ENCODE measurements at places on chromosomes 11 and 22.

GRCh38 chr11:132347156-132348090 is 977.0 kb downstream of the NTM start:
- no peak for DNase-seq

DNA sequence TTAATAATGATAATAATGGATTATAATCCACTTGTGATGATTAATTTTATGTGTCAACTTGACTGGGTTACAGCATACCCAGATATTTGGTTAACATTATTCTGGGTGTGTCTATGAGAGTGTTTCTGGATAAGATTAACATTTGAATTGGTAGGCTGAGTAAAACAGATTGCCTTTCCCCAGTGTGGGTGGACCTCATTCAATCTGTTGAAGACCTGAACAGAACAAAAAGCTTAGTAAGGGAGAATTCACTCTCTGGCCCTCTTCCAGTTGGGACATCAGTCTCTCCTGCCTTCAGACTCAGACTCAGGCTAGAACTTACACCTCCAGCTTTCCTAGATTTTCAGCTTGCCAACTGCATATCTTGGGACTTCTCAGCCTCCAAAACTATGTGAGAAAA is 37.3 kb upstream of the RRAS2 start:
- no peak for DNase-seq

DNA sequence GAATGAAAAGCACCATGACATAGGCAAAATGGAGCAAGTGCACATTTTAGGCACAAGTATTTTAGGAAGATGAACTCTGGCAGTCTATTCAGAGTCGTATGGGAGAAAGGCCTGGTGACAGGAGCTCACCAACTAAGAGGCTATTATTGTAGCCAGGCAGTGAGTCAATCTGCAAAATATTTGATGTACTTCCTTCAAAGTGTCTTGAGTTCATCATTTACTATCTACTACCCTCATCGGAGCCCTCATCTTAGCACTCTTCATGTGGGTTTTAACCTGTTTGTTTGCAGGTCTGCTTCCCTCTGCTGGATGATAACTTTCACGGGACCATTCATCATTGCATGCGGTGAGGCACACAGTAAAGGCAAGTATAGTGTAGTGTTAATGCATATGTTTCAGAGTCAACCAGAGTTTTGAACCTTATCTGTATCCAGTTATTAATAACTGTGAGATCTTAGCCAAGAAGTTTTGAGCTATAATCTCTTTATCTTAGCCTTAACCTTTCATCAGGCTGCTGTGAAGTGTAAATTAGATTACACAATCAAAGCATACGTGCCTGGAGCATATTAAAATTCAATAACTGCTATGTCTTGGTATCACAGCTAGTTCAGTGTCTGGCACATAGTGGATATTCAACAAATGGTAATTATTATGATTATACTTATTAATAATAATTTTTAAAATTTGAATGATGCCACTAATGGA is 70.9 kb upstream of the SC5D start:
- DNase-seq: no peak

- no peak for DNase-seq
These were observed 188.5 kb upstream of the E2F8 start for GRCh38 chr11:19429108-19429760.

DNA sequence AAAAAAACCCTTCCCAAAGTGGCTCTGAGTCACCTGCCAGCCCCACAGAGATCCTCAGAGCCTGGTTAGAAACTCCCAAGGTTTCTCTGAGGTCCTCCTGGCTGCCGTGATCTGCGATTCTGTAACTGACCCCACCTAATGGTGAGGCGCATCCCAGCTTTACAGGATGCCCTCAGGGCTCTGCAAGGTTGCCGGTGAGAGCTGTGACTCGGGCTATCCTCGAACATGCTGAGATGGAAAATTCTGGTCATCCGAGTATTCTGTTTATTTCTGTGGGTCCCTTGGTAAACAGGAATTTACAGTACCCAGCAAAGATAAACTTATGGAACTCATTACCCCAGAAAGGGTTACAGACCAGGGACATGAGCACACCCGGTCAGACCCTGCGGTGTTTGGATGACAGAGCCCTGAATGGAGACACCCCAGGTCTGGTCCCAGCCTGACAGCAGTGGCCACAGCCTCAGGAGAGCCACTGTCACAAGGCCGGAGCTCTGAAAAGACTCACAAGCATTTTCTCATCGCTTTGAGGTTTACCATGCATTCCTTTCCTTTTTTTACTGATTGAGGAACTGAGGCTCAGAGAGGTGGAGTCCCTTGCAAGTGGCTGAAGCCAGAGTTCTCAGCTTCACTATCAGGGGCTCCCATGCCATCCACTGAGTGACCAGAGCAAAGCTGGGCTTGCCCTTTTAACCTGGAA is 22.2 kb downstream of the LIF start:
- DNase-seq: no peak

DNA sequence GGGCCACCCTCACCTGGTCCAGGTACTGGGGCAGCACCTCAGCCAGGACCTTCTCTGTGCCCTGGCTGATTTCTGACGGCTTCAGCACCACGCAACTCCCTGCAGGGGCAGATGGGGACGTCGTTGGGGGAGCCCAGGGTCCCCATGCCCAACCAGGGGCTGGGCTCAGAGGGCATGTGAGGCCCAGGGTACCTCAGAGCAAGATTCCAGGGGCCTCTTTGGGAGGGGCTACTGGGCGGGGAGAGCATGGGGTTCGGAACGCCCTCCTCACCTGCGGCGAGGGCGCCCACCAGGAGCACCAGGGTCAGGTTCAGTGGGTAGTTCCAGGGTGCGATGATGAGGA is 8.1 kb downstream of the ALDH3B2 start:
- DNase-seq: no peak
